ENCODE measurements at places on chromosomes 2 and 18.

- DNase-seq: peak; percentile 59
Observed at GRCh38 chr2:127101756-127102477, 5.0 kb downstream of the BIN1 start.

- DNase-seq: no peak
Observed at GRCh38 chr2:16167870-16168426, 227.6 kb downstream of the MYCN start.

- DNase-seq: no peak
Observed at GRCh38 chr2:195620501-195620900, 36.5 kb upstream of the SLC39A10 start.

DNA sequence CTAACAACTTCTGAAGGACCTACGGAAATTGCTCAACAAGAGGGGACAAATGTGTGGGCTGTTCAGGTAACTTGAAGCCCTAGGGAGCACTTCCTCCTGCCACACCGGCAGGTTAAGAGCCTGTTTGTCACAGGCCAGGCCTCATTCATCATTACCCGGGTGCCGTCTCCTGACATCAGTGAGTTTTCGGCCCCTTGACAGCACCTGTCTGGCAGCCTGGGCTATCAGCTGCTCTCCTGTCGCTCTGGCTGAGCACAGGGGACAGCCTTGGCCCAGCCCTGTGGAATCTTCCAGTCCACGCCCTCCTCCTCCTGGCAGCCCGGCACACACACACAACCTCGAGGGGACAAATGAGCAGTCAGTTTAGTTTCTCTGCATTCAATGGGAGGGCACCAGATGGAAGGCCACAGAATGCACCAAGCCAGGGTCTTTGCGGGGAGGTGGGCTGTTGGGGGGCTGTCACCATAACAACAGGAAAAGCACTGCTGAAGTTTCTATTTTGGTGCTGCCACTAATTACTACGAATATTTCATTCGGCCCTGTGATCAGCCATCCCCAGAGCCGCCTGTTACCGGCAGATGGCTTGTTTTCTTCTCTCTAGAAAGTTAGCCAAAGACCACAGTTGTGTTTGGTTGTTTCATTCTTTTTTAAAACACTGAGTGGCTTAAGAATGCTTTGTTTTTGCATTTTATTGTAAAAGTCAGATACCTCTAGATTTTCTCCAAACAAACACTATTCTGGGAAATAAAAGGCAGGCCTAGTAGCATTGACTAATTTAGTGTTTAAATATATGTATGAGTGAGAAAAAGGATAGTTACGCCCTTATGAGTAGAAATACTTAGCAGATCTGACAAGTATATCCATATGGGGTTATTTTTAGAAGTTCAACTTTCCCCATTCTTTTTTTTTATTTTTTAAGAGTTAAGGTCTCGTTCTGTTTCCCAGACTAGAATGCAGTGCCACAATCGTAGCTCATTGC, 189.9 kb upstream of the NDUFV2 start:
- no peak for DNase-seq

GRCh38 chr2:145622285-145622684, 1102.4 kb upstream of the ZEB2 start:
- no peak for DNase-seq

DNA sequence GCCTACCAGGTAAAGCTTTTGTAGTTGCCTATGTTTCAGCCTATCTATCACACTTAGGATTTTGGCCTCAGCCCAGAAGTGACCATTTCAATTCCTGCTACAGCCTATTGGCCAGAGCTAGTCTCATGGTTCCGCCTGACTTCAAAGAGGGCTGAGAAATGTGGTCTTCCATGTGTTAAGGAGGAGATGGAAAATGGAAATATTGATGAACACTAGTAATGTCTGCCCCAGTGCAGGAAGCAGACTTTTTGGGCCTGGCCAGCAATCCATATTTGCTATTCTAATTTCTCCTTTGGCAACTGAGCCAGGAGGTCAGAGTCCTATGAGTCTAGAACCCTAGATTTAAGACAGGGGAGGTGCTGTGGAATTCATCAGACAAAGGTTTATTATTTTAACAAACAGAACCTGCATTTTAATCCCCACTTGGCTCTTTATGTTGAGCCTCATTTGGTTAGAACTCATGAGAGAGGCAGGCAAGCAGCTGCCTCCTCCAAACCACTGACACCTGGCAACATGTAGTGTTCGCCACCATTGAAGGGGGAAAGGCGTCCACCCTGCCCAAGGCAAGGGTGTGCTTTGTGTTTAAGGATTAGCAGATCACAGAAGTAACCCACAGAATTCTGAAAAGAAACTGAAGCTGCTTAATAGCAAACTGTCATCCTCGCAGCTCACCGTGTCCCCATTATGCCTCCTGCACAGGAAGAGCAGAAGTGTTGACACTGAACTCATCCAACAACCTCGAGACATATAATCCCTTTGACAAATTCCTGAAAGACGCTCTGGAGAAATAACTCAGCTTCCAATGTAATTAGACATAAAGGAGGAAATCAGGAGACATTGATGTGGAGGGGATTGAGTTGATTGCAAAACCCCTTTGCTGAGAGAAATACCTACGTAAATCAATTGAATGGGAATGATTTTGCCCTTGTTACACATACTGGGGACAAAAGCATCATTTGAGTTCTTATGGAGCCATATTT, 47.7 kb upstream of the SCG2 start:
- DNase-seq: no peak

DNA sequence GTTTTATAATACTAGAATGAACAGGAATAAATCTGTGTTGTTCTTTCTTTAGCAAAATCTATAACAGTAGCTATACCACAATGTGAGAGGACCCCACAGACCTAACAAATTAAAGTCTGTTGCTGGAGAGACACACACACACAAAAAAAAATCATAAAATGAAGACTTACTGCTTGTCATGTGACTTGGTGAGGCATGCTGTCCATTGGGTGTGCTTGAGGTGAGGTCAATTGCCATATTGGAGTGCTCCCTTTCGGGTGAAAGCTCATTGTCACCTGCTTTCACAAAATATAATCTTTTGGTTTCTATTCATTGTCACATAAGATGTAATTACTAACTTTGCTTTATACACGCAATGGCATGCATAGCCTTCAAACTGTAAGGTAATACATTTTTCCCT, 3.9 kb downstream of the IKZF2 start:
- DNase-seq: no peak

GRCh38 chr2:147644491-147644890, 200.3 kb upstream of the ACVR2A start:
- DNase-seq: no peak

GRCh38 chr18:63016270-63016669, 300.9 kb downstream of the PHLPP1 start:
- DNase-seq: no peak

GRCh38 chr2:98608962-98609604, 694 bp downstream of the UNC50 start:
- DNase-seq: no peak

DNA sequence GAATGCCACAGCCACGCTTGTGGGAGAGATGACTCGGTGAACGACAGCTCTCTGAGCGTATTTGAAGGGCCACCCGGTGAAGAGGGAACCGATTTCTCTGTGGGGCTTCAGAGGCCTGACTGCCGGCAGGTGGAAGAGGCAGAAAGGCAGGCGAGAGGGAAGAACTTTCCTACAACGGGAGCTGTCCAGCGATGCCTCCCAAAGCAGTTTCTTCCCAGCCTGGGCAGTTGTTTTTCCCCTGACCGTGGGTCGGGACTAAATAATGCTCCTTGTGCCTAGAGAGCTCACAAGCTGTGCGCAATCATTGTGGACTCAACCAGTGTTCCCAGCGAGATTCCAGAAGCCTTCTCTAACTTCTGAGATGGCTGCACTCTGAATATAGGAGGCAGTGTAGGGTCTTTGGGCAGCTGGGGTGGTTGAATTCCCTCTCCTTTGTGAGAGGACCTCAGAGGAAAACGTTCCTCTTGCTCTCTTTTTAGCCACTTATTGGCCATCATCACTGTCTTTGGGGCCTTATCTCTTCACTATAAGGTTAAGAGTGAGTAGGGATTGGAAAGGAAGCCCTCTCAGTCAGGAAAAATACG, 710 bp downstream of the SEC11C start:
- DNase-seq: no peak

- no peak for DNase-seq
Observed at GRCh38 chr2:109176928-109177327, 47.9 kb downstream of the SH3RF3 start.

DNA sequence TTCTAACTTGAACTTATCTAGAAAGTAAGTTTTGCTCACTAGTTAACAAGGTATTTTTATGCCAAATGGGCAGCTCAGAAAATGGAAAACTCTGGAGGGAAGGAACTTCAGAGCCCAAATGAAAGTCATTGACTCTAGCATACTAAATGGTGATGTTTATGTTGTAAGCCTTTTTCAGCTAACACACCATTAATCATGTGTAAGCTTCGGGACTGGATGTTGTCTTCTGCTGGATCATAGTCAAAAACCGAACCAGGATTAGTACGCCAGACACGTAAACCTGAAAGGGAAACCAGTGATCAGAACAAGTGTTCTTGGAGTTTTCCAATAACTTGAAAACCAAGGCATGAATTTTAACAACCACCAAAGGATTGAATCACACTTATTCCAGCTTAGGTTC, 81.8 kb downstream of the RIF1 start:
- DNase-seq: no peak

DNA sequence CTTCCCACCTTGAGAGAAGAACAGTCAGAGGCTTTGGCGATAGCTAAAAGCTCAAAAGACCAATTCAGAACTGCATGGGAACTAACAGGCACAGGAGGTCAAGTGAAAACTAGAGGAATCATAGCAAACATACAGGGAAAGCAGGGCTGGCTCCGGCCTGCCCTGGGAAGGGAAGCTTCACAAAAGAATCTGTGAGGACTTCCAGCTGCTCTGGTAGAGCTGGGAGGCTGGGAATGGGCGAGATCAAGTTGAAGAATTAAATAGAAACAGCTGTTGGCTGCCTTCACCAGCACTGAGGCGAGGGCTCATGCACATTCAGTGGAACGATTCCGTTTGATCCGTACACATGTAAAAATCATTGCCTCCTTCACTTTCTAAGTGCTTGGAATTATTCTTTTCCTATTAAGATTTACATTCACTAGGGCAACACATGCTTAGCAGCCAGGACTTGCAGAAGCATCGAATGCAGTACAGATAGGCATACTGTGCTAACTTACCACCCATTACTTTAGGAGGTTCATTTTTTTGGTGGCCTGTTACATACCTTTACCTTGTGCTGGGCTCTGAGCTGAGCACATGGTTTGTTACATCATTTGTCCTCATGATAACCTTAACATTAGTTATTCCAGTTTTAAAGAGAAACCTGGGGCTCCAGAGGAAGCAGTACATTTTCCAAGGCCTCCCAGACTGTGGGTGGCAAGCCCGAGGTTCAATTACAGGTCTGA, 125.4 kb upstream of the RNF152 start:
- no peak for DNase-seq

GRCh38 chr2:152097290-152097800, 1.5 kb downstream of the CACNB4 start:
- no peak for DNase-seq

GRCh38 chr2:128485761-128486639, 167.3 kb upstream of the HS6ST1 start:
- DNase-seq: no peak

- DNase-seq: no peak
Observed at GRCh38 chr18:75799449-75800330, 372.2 kb upstream of the SMIM21 start.

DNA sequence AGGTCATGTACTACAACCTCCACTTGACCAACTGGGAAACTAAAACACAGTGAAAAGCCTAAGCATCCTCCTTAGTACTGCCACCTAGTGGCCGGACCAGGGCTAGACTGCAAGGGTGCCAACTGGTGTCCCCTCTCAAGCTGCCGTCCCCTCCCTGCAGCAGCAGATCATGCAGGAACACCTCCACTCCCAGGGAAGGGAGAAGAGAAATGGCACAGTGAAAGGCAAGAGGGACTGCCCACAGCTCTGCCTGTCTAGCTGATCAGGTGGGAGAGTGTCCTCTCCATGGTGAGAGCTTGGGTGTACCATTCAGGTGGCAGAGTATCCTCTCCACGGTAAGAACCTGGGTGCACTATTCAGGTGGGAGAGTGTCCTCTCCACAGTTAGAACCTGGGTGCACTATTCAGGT, 78.1 kb downstream of the AAK1 start:
- no peak for DNase-seq

DNA sequence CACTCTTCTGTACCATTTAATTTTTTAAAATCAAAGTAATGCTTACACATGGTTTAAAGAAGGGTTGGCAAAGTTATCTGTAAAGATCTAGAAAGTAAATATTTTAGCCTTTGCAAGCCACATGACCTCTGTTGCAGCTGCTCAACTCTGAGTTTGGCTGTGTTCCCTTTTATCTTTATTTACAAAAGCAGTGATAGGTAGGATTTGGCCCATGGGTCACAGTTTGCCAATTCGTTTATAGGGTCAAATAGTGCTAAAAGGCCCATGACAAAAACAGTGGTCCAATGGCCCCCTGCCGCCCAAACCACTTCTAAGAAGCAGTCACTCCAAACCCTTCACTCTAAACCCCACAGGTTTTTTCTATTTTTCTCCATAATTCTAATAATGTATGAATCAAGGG, 124.8 kb downstream of the PARD3B start:
- no peak for DNase-seq

- DNase-seq: no peak
Observed at GRCh38 chr2:229689307-229689839, 25.0 kb downstream of the DNER start.

- no peak for DNase-seq
Observed at GRCh38 chr2:100655936-100656534, 93.2 kb downstream of the PDCL3 start.

DNA sequence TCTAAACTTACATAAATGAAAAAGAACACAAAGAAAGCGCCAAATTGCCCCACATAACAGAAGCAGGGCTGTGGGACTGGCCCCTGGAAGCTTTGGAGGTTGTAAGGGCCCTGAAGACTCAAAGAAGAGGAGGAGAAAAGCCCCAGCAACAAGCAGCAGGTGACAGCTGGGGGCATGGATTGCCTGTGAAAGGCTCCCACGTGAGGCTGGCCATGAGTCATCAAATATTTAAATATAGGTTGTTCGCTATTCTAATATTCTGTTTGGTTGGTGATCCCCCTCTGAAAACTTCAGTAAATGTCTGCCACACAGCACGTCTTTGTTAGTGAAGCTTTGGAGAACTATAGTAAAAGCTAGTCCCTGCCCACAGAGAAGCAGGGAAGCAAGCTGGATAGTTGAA, 132.4 kb downstream of the MREG start:
- no peak for DNase-seq

GRCh38 chr2:76748581-76749296, 773.4 kb downstream of the LRRTM4 start:
- no peak for DNase-seq

- no peak for DNase-seq
Observed at GRCh38 chr2:31254237-31255203, 20.6 kb downstream of the EHD3 start.

DNA sequence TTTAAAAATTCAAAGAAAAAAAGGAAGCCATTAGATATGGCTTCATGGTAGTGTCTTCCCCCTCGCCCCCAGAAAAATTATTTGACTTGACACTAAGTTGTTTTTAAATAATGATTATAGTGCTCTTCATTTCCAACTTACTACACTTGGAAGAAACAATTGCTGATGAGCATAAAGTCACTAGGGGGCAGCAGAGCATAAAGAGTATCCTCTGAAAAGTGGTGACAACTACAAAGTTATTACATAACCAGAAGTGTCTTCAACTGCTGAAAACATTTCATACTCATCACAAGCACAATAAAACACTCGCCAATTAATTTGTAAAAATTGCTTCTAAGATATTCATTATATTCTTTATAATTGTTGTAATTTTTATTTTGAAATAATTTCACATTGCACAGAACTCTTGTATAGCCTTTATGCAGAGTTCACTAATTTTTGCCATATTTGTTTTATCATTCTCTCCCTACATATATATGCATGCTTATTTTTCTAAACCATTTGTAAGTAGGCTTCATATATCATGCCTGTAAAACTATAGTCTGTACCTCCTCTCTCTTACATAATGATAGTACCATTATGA, 54.9 kb downstream of the EXOC6B start:
- DNase-seq: no peak

Measured in gastrocnemius medialis (tissue), 4 donors.